ENCODE measurements at places on chromosomes 12 and 14.

GRCh38 chr12:66359300-66359699 is 57.0 kb downstream of the HELB start:
- DNase-seq, result no peak

- DNase-seq, result no peak
Measured at GRCh38 chr12:102685172-102685571, 204.8 kb upstream of the IGF1 start.

- no peak for DNase-seq
Measured at GRCh38 chr12:100216337-100216736, 15.7 kb downstream of the ACTR6 start.

GRCh38 chr14:75928690-75929181 is 53.1 kb downstream of the TGFB3 start:
- DNase-seq, result no peak

DNA sequence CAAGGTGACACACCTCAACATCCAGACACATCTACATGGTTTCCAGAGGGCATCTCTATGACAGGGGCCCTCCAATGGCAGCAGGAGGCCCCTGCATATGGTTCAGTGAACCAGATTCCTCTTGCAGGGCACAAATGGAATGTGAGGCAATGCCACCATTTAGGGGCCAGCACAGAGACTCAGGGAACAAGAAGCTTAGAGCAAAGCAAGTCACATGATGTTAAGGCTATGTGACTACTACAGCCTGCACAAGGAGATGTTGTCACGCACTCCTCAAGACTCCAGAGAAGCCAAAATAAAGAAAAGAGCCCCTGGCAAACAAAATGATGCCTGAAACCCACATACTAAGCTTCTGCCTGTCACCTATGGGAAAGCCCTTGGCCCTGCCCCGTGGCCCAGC is 95.2 kb downstream of the RBM19 start:
- DNase-seq, result no peak

- DNase-seq, result no peak
Measured at GRCh38 chr14:88604212-88604611, 41.4 kb downstream of the ZC3H14 start.

DNA sequence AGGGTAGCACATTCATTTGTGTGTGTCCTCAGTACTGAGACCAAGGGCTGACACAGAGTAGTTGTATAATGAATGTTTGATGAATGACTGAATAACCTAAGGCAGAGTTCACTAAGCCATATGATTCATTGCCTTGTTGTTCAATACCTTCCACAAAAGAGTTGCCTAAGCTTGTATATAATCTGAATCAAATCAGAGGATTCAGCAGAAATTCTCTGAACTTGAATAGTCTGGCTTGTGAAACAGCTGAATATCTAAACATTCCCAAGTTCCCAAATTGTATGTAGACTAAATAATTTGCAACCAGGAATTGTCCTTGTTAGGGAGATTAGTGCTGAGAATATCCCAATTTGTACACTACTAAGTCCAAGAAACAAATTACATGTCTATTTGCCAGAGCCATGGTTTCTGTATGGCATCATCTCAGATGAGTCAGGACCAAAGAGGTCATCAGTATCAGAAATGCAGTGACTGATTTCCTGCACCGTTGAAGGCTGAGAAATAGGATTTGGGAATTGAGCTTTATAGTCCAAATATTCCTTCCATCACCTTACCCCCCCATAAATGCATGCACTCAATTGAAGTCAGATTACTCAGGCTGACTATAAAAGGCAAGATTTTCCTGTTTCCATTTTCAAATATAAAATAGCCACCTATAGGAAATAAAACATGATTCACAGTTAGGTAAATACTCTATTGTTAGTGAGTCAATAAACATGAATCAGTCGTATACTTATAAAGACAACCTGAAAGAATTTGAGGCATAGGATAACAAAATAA is 168.7 kb downstream of the PHLDA1 start:
- DNase-seq, result no peak

GRCh38 chr12:65408441-65408840 is 130.0 kb downstream of the MSRB3 start:
- DNase-seq, result no peak

- DNase-seq, result no peak
Measured at GRCh38 chr14:91953170-91953985, 5.9 kb upstream of the FBLN5 start.

- DNase-seq, result peak; percentile 53
Measured at GRCh38 chr14:75979071-75979571, 2.7 kb downstream of the TGFB3 start.

- DNase-seq, result no peak
Measured at GRCh38 chr14:60346706-60347105, 97.7 kb downstream of the PPM1A start.

- no peak for DNase-seq
Measured at GRCh38 chr12:50901685-50902113, 50.6 kb upstream of the HIGD1C start.

GRCh38 chr12:96773031-96773430 is 134.0 kb upstream of the NEDD1 start:
- DNase-seq, result no peak

DNA sequence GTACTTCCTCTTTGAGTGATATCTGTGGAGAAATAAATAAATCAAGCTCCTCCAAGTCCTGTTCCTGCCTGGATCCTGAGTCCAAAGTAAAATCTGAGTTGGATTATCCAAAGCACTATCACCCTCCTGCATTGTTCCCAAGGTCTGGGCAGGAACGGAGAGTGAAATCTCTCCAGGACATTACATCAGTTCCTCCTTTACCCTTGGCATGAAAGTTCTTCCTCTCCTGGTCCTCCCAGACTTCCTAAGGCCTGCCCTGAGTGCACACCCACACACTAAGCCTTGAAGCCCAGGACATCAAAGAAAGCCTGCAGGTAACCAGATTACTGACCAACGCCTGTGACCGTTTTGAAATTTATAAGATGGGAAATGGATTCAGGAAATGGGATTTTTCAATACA is 206.8 kb upstream of the BCL2L14 start:
- DNase-seq, result no peak

DNA sequence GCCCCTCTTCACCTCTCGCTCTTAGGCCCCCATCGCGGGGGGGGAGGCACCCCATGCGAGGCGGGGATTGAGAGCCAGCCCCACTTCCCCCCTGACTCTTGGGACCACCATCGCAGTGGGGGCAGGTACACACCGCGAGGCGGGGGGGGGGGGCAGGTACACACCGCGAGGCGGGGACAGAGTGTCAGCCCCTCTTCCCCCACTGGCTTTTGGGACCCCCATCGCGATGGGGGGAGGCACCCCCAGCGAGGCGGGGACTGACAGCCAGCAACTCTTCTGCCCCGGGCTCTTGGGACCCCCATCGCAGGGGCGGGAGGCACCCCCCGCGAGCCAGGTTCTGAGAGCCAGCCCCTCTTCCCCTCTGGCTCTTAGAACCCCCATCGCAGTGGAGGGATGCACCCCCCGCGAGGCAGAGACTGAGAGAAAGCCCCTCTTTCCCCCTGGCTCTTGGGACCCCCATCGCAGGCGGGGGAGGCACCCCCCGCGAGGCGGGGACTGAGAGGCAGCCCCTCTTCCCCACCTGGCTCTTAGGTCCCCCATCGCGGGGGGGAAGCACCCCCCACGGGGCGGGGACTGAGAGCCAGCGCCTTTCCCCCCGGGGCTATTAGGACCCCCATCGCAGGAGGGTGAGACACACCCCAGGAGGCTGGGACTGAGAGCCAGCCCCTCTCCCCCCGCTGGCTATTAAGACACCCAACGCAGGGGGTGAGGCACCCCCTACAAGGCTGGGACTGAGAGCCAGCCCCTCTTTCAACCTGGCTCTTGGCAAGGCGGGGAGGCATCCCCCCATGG is 196.5 kb upstream of the PZP start:
- no peak for DNase-seq

- DNase-seq, result no peak
Measured at GRCh38 chr12:119840582-119840981, 36.5 kb downstream of the CIT start.

DNA sequence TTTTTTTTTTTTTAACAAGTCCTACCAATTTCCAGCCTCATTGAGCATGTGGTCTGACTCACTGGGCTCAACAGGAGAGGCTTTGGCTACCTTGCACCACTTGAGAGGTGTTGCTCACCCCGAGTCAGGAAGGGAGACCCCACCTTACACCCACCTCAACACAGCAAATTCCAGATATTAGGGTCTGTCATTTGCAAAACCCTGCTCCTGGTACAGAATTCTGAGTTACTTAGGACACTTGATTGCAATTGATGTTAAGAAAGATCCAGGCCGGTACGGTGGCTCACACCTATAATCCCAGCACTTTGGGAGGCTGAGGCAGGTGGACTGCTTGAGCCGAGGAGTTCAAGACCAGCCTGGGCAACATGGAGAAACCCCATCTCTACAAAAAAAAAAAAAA is 14.1 kb downstream of the DGLUCY start:
- DNase-seq, result no peak

DNA sequence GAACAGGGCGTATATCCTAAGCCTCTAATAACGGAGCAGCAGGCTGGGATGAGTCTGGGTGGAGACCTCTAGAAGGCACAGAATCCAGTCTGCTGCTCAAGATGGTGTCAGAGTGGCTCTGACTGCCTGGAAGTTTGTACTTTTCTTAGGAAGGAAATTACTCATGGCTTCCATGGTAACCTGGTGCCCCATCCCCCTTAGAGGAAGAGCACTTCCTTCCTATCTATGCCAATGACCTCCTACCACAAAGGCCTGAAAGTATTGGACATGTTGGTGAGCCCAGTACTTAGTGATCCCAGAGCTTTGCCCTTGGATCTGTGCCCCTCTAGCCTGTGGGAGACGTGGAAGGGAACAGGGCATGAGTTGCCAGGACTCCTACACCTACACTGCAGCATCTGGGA is 1.5 kb downstream of the BATF start:
- DNase-seq, result no peak

DNA sequence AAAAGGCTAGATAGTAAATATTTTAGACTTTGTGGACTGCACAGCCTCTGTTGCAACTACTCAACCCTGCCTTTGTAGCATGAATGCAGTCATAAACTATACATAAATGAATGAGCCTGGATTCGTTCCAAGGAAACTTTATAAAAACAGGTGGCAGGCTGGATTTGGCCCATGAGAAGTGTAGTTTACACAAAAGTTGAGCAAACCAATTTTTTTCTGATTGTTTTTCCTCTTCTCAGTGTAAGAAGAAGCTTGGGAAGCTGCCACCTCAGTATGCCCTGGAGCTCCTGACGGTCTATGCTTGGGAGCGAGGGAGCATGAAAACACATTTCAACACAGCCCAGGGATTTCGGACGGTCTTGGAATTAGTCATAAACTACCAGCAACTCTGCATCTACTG is 9.5 kb downstream of the OAS1 start:
- DNase-seq, result no peak

GRCh38 chr12:68271346-68271745 is 17.9 kb upstream of the IL22 start:
- no peak for DNase-seq

DNA sequence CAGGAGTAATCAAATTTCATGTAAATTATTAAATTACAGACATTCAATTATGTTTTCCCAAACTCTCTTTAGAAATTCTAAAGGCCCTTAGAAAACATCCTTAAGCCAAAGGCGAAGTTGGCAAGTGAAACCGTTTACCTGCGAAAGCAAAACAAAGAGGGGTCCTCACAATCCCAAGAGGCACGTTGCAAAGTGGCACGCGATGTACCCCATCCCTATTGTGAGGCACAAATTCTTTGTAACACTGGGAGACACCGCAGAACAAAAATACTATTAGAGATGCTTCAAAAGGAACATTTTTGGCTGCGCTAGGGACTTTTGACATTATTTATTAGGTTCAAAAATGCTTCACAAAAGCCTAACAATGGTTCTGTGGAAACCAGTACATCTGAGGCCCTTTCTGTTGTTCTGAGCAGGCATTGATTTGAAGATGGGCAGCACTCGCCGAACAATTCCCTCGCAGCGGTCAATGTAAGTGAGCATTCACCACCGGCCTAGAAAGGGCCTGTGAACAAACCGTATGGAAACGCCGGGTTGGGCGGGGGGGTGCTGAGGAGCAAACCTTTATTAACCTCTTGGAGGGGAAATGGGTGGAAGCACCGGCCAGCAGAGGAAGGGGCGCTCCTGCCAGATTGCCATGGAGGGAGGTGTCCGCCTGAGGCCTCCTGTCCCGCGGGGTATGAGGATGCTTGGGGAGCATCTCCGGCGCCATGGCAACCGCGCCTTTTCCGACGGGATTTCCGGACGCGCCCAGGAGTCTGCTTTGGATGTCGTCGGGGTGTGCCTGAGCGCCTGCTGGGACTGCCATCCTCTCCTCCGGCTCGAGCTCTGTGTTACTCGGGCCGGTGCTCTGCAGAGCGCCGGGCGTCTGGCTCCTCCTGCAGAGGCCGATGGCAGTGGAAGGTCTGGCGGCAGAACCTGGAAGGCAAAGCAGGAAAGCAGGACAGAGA is 193.9 kb downstream of the C12orf42 start:
- peak; percentile 50 for DNase-seq

GRCh38 chr14:21825149-21825743 is 151.6 kb upstream of the OR4E1 start:
- DNase-seq, result peak; percentile 15

DNA sequence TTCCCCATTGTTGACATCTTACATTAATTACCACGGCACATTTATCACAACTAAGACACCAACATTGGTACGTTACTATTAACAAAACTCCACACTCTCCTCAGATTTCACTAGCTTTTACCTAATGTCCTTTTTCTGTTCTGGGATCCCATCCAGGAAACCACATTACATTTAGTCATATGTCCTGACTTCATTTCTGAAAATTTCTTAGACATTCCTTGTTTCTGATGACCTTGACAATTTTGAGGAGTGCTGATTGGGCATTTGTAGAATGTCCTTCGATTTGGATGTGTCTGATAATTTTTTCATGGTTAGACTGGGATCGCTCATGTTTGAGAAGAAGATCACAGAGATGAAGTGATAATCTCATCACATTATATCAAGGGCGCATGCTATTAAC is 34.6 kb upstream of the ACSM4 start:
- no peak for DNase-seq

All from nephron progenitor cell (in vitro differentiated cells).